ENCODE measurements at places on chromosomes 3 and 15. TPM values are rescaled to one million over a fixed set of nuclear protein-coding genes. Genes with fewer than 3 reads are reported as not detected.

Gene ESYT3
- total RNA-seq, result not detected

Gene HYAL3
- total RNA-seq, result 11.8 TPM

Gene OCA2
- total RNA-seq, result not detected

Gene SUSD5
- total RNA-seq, result 4.3 TPM

Gene CPLX3
- total RNA-seq, result not detected

Gene IRAK2
- total RNA-seq, result 29.4 TPM

Gene MAN2A2
- total RNA-seq, result 23.2 TPM

Gene ITIH3
- not detected for total RNA-seq

Gene CAPN3
- total RNA-seq, result 0.96 TPM

Gene ERC2
- 1.9 TPM for total RNA-seq

Gene MYO5C
- 36.7 TPM for total RNA-seq

Gene RYK
- total RNA-seq, result 90.6 TPM

Gene CPN2
- total RNA-seq, result not detected

Gene SPINT1
- 3.2 TPM for total RNA-seq

Gene SLC22A14
- 0.10 TPM for total RNA-seq

Gene MCF2L2
- 1.2 TPM for total RNA-seq

Gene FHIT
- total RNA-seq, result 1.4 TPM

Gene FRMD5
- 12.7 TPM for total RNA-seq

Gene NEK10
- total RNA-seq, result 11.6 TPM

Gene MOBP
- total RNA-seq, result 0.19 TPM

Gene CD96
- total RNA-seq, result not detected

Gene CYP8B1
- total RNA-seq, result not detected

Gene TIMP4
- total RNA-seq, result 0.98 TPM

Gene ZNF660
- total RNA-seq, result 1.4 TPM

Gene DIPK2A
- 28.4 TPM for total RNA-seq

Gene ADGRG7
- not detected for total RNA-seq

Gene ITIH4
- total RNA-seq, result 0.96 TPM

Gene BHLHE40
- 11.9 TPM for total RNA-seq

Gene GASK1A
- total RNA-seq, result 0.10 TPM

Gene ROPN1
- not detected for total RNA-seq

Gene HHLA2
- total RNA-seq, result not detected

Gene SLCO2A1
- 2.6 TPM for total RNA-seq

Gene SECISBP2L
- 38.2 TPM for total RNA-seq

Gene GPR62
- under 0.01 TPM for total RNA-seq

Gene ARPP19
- 225 TPM for total RNA-seq

Gene ARGFX
- total RNA-seq, result not detected

Gene RRP9
- 21.4 TPM for total RNA-seq

Gene SERINC4
- total RNA-seq, result not detected

Gene SCN5A
- total RNA-seq, result 4.6 TPM

Gene OXTR
- total RNA-seq, result 0.65 TPM

Gene A4GNT
- total RNA-seq, result not detected

Gene SOX2
- total RNA-seq, result not detected

Gene GOLGA8A
- 11.1 TPM for total RNA-seq

Gene GPR87
- 0.33 TPM for total RNA-seq

Gene PIF1
- total RNA-seq, result 8.5 TPM

Gene AGTR1
- not detected for total RNA-seq

Gene HES1
- total RNA-seq, result 64.3 TPM

Gene MYEF2
- 15.0 TPM for total RNA-seq

Gene SMCO1
- total RNA-seq, result not detected

Gene MUSTN1
- total RNA-seq, result not detected

Gene RLBP1
- total RNA-seq, result not detected

Gene IGSF11
- not detected for total RNA-seq

Gene CDHR4
- total RNA-seq, result not detected

Gene DOCK3
- total RNA-seq, result 0.19 TPM

Gene GOLGA8N
- total RNA-seq, result 1.8 TPM

Data from vein endothelial cell (primary cell).